ENCODE measurements at places on chromosomes 6 and 20.

- DNase-seq = peak; percentile 81
Measured at GRCh38 chr6:710601-711571, 17.9 kb upstream of the EXOC2 start.

GRCh38 chr6:111944541-111944940, 71.3 kb upstream of the FYN start:
- DNase-seq = no peak

DNA sequence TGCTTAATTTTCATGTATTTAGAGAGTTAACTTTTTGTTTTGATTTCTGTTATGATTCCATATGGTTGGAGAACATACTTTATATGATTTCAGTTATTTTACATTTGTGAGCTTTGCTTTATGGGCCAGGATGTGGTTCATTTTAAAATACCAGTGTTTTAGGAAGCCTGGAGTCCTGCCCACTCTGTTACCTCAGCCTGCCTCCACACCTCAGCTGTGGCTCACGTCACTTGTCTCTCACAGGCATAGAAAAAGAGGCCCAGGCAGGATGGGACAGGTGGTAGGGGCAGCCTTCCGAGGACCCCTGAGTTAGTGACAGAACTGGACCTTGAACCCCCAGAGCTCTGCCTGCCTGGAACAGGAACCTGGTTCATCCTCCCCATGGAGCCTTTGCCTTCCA, 16.0 kb downstream of the PSMF1 start:
- DNase-seq = no peak

DNA sequence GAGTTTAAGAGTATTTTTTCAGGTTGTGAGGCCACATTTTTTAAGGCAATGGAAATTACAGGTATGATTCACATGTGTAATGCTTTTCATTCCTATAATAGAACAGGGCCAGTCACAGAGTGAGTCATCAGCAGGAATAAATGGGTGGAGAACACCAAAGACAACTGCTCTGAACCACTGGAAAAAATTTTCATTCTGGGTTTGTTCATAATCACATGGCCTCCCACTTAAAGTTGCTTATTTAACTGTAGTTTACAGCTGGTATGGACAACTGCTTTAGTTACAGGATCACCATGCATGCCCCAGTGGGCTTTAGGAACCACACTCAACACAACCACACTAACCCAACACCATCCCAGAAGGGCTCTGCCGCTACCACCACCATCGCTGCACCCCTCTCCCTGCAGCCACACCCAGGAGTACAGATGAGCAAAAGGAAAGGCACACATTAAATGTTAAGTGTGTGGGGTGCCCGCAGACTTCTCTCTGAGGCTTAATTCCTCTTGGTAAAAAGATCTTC, 107.0 kb upstream of the DST start:
- peak; percentile 81 for DNase-seq

DNA sequence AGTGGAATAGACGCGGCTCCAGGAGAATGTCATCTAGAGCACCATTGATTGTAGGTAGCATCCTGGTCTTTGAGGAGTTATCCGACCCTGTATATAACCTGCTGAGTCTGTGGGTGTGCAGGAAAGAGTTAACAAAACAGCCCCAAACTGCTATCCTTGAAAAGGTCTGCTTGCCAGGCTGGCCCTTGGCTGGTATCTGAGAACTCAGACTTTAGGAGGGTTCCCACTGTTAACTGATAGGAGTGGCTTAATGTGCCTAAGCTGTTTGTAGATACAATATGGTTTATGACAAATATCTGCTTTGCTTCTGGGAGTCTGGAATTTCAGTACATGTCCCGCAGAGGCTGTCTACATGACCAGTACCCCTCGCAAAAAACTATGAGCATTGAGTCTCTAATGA, 27.6 kb upstream of the MCUR1 start:
- no peak for DNase-seq

DNA sequence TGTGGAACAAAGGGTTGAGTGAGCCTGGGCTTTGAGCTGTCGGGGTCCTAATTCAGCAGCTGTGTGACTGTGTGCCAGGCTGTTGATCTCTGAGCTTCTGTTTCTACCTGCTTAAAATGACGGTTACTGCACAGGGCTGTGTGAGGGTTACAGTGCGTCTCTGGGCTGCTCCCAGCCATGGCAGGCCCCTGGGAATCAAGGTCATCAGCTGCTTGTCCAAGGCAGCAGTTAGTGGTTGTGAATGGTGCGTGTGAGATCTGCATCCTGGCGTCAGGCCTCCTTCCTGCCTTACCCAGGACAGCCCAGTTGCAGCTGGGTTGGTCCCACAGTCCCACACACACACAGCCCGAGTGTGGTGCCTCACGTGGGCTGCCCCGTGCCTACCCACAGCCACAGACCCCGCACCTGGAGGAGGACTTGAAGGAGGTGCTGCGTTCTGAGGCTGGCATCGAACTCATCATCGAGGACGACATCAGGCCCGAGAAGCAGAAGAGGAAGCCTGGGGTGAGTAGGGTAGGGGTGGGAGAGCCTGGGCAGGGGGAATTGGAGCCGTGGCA, 15.6 kb downstream of the GTSF1L start:
- no peak for DNase-seq

DNA sequence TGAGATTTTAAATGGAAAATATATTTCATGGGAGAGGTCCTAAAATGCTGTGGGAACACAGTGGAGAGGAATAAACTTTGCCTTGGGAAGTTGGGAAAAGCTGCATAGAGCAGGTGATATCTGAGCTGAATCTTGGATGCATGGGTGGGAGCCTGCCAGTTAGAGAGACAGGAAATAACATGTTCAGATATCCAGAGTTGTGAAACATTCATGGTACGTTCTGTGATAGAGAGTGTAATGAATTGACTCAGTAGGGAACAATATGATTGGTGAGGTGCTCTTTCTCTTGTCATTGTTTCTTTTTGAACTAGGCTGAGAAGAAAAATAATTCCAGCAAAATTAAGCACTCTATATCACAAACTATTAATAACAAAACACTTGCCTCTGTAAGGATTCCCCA, 72.8 kb downstream of the RPS12 start:
- DNase-seq = no peak

DNA sequence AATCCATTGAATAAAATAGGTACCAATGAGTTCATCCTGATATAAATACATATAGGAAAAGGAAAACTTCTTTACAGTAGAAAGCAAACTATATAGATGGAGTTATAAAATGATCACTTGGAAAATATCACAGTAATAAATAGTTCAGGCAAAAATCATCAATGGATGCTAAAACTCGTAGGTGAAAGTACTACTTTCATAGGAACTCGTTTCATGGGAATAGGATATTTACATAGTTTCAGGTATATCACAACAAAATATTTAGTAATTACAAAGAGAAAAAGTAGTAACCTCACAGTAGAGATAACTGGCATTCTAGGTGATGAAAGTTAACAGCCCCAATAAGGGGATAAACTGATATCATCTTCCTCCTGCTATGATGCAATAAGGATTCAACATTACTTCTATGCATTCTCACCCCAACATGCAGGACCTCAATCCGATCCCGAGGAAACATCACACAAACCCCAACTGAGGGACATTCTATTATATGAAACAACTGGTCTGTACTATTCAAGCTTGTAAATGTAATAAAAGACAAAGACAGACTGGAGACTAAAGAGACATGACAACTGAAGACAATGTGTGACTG, 13.7 kb downstream of the DDO start:
- DNase-seq = no peak

- no peak for DNase-seq
Measured at GRCh38 chr6:45895569-45895968, 120.1 kb downstream of the CLIC5 start.

DNA sequence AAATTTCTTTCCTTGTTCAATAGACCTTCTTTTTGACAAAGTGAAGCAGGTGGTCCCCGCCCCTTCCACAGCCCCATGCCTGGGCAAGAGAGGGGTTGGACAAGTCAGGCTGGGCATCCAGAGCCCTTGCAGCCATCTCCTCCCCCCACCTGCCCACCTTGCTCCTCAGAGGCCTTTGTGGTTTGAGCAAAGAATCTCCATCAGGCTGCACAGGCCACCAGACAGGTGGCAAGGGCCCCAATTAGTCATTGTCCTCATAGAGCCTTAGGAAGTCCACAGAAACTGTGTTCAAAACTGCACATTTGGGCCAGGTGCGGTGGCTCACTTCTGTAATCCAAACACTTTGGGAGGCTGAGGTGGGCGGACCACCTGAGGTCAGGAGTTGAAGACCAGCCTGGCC, 1.5 kb upstream of the MAPK13 start:
- DNase-seq = no peak

GRCh38 chr6:51618563-51618962, 468.9 kb downstream of the PKHD1 start:
- DNase-seq = no peak

DNA sequence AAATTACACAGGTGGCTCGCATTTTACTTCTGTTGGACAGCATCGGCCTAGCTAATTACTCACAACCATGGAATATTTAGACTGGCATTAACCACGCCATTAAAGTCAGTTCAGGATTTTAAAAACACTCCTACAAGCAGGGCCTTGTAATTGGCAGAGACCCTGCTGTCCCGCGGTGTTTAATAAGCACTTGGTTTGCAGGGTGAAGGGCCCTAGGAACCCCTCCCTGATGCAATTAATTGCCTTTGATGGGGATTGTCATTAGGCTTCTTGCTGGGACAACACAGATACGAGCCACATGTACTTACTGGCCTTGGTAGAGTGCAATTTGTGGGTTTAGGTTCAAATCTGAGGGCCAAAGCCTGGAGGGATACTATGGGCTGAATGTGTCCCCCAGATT, 7.8 kb upstream of the VSTM2L start:
- DNase-seq = no peak

- DNase-seq = no peak
Measured at GRCh38 chr6:11218102-11218442, 14.4 kb downstream of the NEDD9 start.

DNA sequence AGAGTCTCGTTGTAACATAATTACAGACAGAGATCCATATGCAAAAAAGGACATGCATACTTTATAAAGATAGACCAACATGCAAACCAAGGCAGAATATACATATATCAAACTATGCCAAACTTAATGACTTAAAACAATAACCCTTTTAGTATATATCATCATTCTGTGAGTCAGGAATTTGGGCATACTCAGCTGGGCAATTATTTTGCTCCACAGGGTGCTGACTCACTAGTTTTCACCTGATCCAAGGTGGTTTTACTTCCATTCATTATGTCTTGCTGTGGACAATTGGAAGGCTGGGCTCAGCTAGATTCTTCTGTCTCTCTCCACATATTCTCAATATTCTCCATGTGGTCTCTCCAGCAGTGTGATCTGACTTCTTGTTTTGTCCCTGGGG, 41.2 kb upstream of the RNF146 start:
- DNase-seq = no peak

DNA sequence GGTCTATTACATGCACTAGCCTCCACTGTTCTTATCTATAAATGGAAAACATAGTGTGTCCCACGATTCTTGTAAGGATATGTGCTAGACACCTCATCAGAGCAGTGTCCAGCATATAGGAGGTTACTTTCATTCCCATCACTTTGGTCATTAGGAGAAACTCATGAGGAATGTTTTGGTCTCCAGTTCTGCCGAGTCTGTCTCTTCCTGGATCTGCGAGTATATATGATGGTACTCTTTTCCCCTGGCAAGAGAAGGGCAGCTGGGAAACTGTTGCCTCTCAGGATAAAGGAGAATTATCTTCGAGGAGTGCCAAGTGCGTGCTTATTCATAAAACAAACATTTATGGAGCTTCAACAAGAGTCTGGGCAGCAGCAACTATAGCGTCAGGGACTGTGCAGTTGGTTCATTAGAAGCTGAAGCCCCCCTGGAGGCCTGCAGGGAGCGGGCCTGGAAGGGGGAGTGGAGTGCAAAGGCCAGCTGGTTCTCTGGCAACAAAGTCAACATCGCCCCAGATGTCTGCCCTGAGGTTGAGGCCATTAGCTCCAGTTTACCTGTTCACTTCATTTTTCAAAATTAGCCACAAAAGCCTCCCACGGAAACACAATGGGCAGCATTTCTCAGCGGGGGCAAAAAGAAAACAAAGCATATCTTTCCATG, 811.9 kb downstream of the MAFB start:
- DNase-seq = peak; percentile 73

GRCh38 chr6:109872968-109873545, 105.1 kb upstream of the GPR6 start:
- no peak for DNase-seq

DNA sequence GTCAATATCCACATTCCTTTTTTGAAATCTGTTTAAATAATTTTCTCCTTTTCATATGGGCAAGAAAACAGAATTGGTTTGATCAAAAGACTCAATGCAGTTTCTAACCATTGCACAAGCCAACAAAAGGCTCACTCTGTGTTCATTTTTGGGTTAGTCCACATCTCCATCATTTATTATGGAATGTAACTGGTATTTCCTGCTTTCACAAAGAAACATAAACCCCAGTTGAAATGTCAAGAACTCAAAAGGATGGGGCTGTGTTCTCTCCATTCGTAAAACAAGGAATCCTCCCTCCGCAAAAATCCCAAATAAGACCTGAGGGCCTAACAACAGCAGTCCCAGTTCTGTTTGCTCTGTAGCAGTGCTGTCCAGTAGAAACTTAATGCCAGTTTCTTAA, 420.9 kb downstream of the GJA1 start:
- peak; percentile 87 for DNase-seq

DNA sequence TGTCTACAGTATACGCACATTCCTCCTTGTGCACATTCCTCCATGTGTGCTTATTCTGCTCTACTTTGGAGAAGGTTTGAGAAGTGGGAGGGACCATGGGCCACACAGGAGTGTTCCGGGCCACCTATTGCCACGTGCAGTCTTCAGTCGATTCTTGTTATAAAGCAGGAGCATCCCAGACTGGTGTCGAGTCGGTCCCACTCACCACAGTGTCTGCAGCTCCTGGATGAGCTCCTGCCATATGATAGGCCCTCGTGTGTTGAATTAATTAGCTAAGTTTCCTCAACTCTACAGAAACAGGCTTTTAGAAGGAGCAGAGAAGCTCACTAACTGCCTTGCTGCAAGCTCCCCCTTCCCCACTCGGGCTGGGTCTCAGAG, 22.6 kb downstream of the ENTPD6 start:
- DNase-seq = no peak

GRCh38 chr20:4065391-4065844, 50.1 kb upstream of the RNF24 start:
- peak; percentile 73 for DNase-seq

- no peak for DNase-seq
Measured at GRCh38 chr6:107360476-107360875, 98.9 kb downstream of the PDSS2 start.

- no peak for DNase-seq
Measured at GRCh38 chr6:32226434-32226833, 2.6 kb upstream of the NOTCH4 start.

- no peak for DNase-seq
Measured at GRCh38 chr20:5843054-5843592, 92.9 kb downstream of the SHLD1 start.
